ENCODE measurements at places on chromosomes 12 and 14. TPM values are rescaled to one million over a fixed set of nuclear protein-coding genes. Genes with fewer than 3 reads are reported as not detected.

Gene OR6C76
- total RNA-seq, result not detected

Gene FMNL3
- 4.5 TPM for total RNA-seq

- peak; percentile 74 for DNase-seq
Observed at GRCh38 chr12:125983094-125983783, 918.0 kb downstream of the AACS start.

Gene CALM1
- 146 TPM for total RNA-seq

- DNase-seq, result no peak
Observed at GRCh38 chr12:101596172-101596571, 1.4 kb downstream of the MYBPC1 start.

Gene HVCN1
- total RNA-seq, result 2.6 TPM

Gene APOF
- 109 TPM for total RNA-seq

GRCh38 chr12:124567673-124568373 is 411 bp upstream of the NCOR2 start:
- DNase-seq, result peak; percentile 85

Gene RASSF8
- total RNA-seq, result 4.2 TPM

GRCh38 chr14:69680297-69680696 is 68.9 kb downstream of the SUSD6 start:
- DNase-seq, result no peak

GRCh38 chr12:46667551-46667950 is 158.2 kb downstream of the SLC38A4 start:
- DNase-seq, result no peak

Gene CLEC7A
- 3.6 TPM for total RNA-seq

GRCh38 chr14:101529079-101529478 is 32.2 kb upstream of the DIO3 start:
- no peak for DNase-seq

- no peak for DNase-seq
Observed at GRCh38 chr12:7090222-7090998, 1.8 kb downstream of the C1R start.

Gene HOXC12
- not detected for total RNA-seq

DNA sequence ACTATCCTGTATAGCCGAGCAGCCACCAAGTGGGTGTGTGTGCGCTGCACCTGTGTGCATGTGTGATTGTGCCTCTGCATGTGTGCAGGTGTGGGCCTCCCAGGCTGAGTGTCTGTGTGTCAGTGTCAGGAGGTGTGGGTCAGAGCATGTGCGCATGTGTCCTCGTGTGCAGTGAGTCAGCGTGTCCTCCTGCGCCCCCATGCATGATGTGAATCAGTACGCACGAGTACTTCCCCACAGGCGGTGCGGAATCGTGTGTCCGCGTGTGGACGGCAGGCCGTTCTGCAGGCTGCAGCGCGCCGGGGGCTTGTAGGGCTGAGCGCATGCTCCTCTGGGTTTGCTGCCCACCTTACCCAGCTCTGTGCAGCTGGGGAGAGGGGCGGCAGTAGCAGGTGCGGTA is 34.2 kb downstream of the DTX1 start:
- DNase-seq, result no peak

DNA sequence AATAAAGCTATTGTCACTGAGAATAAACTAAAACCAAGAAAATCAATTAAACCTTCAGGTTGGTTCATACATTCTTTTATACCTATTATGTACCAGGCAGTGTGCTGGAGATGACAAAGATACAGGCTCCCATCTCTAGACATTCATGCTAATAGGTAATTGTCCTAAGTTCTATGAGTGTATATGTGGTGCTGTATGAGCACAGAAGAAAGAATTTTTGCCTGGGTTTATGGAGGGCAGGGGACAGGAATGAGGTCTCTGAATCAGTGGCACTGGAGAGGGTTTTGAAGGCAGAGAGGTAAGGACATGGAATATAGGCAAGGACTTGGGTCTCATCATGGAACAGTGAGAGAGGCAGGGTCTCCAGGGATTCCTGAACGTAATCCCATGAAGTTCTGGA is 38.7 kb downstream of the MAP1LC3B2 start:
- no peak for DNase-seq

DNA sequence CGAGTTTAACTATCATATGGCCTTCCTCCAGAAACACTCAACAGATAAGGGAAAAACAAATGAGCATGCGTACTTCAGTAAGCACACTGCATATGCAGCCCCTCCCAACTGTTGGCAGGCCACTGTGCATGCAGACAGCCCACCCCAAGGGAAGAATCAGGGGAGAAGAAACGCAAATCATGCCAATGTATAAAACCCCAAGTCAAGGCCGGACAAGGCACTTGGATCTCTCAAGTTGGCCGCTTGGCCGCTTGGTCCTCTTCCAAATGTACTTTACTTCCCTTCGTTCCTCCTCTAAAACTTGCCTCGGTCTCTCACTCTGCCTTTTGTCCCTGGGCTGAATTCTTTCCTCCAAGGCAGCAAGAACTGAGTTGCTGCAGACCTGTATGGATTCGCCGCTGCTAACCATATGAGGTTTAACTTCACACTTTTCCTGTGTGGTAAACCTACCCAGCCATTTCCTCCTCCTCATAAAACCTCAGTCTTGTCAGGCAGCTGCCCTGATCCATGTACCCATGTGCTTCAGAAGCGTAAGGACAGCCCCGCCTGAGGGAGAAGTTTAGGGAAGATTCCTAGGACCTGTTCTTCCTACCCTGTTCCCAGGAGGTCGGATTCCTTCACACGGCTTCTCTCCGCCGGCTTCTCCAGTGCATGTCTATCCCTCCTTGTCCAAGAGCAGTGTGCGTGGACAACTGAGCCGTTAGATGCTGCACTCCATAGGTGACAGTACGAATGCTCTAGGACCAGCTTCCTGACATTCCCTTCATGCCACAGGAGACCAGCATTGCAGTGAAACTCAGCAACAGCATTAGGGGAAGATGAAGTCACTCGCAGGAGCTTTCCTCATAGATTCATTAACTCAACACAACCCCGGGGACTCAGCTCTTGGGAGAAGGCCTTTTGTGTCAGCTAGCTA is 188.0 kb downstream of the MON2 start:
- no peak for DNase-seq

Gene FOXG1
- total RNA-seq, result not detected

- DNase-seq, result peak; percentile 72
Observed at GRCh38 chr12:19129486-19130223, at the start of gene PLEKHA5. Gene PLEKHA5 (plus strand): TSS chr12:19129733. CDS start chr12:19129800, 67 bp downstream.

Gene VDR
- 0.25 TPM for total RNA-seq

GRCh38 chr12:56574210-56574609 is 52.6 kb downstream of the RBMS2 start:
- no peak for DNase-seq

- DNase-seq, result peak; percentile 87
Observed at GRCh38 chr12:130826151-130826801, 12.8 kb downstream of the STX2 start.

Gene TMEM253
- 0.25 TPM for total RNA-seq

DNA sequence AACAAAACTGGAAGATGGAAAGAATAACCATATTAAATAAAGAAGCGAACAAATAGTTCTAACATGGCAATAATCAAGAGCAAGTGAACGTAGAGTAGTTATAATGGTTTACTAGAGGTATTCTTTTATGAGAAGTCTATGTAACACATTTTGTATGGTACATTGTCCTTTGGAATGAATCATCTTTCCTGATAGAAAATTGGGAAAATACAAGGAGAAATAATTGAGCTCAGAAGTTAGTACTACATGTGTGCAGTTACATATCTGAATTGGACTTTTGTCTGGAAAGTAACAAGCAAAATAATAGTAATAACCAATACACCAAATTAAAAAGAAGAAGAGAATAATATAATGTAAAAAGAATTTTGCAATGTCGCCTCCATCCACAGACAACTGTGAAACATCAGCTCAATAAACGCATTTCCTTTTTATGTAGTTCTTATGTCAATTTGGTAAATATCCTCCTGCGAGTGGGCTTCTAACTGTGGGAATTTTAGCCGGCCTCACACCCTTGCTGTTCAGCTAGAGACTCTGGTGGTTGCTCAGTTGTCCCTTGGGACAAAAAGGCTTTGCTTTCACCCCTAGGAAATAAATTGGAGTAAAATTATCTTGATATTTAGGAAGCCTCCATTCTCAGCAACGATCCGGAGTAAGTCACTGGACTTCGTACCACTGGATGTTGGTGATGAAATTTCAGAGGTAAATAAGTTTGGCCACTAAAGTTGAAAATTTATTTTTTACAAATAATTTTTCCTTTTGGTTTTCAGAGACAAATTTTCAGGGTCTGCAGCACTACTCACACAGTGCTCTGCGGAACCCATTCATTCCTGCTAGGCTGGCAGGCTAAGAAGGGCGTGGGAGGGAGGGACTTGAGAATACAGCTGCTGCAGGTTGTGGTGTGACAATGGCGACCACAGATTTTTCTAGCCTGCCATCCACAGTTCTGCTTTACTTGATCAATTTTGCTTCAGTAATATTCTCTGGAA is 1.1 kb upstream of the TUBA1A start:
- no peak for DNase-seq

Data from liver (tissue), 10 donors.